ENCODE measurements at places on chromosomes 1 and 21.

DNA sequence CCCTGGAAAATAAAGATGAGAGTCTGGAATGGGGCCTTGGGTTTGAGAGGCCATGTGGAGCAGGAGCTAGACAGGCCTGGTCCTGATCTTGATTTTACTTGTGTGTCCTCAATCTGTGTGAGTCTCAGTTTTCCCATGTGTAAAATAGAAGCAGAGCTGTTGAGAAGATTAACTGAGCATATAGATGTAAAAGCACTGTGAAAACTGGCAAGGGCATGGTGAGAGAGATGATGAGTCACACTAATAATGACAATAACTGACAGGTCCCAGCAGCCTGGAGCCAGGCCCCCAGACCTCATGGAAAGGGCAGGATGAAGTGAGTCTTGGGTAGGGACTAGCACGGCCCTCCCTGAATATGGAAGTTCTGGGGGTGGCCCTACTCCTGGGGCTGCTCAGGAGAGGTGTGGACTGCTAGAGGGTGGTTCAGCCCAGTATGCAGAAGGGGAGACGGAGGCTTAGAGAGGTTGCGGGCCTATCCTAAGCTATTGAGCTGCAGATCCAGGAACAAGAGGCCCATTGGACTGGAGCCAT, 2.8 kb upstream of the AHDC1 start:
- DNase-seq: no peak

- DNase-seq: no peak
These were observed 132.7 kb downstream of the PLPPR4 start for GRCh38 chr1:99397029-99397428.

- DNase-seq: no peak
These were observed 15.0 kb upstream of the F5 start for GRCh38 chr1:169601096-169601881.

DNA sequence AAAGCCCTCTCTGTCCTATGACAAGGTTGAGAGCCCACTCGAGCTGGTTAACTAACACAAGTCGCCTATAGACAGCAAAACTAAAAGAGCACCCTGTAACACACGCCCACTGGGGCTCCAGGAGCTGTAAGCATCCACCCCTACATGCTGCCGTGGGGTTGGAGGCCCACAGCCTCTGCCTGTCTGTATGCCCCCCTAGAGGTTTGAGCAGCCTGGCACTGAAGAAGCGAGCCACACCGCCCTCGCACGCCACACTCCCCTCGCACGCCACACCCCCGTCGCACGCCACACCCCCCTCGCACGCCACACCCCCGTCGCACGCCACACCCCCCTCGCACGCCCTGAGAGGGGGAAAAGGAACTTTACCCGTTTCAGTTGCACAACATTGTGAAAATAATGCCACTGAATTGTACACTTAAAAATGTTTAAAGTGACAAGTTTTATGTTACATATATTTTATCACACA, 13.2 kb upstream of the HMGCL start:
- DNase-seq: peak; percentile 45

- DNase-seq: no peak
These were observed 61.8 kb upstream of the CLDN14 start for GRCh38 chr21:36541721-36542139.

DNA sequence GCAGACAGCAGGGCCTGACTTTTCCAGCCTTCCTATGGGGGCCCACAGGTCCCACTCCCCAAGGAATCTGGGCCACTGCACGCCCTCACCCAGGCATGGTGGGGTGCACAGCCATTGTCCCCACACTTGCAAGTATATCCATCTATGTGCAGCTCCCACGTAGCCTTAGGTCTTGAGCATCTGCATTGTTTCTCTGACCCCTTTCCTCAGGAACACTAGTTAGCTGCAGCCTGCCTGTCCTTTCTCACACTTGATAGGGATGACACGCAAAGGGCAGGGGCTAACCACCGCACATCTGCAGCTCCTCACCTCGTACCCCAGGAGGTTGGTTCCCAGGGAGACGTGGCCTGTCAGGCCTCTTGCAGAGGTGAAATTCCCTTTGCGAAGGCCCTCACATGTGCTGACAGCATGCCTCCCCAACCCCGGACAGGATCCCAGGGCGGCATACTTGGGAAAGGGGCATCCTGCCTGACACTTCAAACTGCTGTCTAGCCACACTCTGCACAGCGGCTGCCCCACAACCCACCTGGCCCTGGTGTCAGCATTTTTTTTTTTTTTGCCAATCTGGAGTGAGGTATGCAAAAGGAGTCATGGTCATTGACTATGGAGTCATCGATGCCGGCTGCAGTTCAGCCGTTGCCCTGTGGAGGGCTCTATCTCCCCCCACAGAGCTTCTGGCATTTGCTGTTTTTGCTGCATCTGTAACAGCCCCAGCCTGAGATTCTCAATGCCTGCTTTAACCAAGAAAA, 5.0 kb downstream of the JMJD4 start:
- peak; percentile 42 for DNase-seq

GRCh38 chr1:14625996-14626395, 27.5 kb downstream of the KAZN start:
- DNase-seq: no peak

DNA sequence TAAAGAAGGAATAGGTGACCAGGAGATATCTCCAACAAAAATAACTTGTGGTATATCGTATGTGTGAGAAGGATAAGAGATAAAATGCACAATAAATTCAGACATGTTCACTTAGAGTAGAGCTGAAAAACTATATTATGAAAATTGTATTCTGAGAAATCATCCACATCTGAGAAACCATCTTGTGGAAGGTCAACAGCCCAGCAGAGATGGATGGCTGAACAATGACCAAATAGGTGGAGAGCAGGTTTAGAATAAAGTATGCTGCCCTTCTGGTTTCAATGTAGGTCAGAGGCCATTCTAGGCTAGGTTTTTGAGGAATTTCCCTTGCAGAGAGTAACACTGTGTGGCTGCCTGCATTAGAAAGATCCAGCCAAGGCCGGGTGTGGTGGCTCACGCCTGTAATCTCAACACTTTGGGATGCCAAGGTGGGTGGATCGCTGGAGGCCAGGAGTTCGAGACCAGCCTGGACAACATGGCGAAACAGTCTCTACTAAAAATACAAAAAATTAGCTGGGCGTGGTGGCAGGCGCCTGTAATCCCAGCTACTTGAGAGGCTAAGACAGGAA, 8.8 kb upstream of the UAP1 start:
- no peak for DNase-seq

GRCh38 chr1:17043676-17044075, 10.2 kb downstream of the SDHB start:
- no peak for DNase-seq

DNA sequence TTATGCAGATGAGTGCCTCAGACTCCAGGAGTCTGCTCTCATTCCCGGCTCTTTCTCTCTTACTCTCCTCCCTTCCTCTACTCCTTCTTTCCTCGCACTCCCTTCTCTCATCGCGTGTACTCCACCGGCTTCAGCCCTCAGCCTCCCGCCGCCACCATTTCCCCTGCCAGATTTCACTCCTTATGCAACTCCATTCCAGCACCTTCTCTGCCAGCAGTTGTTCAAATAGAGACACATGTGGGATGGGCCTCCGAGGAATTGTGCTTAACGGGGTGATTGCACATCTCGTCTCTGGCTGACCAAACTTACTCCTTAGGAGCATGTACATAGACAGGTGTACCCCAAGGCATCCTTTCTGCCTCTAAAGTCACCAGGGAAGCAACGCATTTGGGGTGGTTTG, 2.1 kb downstream of the CNTN2 start:
- no peak for DNase-seq

DNA sequence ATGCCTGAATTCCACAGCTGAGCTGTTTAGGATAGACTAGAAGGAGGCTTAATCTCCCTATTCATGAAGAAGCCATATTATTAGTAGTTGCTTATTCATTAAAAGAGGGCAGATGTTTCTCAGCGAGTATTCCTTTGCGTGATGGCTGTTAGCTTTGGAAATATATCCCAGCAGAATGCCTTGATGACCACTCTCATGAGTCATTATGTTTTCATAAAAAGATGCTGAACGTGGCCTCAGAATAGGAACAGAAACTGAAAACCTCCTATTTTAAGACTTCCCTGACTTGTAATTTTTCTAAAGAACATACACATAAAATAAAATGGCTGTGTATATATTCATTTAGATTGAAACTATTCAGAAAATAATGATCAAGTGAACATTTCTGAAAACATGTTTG, 9.6 kb upstream of the PLA2G4A start:
- DNase-seq: no peak

- DNase-seq: no peak
These were observed 82.3 kb downstream of the ITPKB start for GRCh38 chr1:226656601-226657277.

DNA sequence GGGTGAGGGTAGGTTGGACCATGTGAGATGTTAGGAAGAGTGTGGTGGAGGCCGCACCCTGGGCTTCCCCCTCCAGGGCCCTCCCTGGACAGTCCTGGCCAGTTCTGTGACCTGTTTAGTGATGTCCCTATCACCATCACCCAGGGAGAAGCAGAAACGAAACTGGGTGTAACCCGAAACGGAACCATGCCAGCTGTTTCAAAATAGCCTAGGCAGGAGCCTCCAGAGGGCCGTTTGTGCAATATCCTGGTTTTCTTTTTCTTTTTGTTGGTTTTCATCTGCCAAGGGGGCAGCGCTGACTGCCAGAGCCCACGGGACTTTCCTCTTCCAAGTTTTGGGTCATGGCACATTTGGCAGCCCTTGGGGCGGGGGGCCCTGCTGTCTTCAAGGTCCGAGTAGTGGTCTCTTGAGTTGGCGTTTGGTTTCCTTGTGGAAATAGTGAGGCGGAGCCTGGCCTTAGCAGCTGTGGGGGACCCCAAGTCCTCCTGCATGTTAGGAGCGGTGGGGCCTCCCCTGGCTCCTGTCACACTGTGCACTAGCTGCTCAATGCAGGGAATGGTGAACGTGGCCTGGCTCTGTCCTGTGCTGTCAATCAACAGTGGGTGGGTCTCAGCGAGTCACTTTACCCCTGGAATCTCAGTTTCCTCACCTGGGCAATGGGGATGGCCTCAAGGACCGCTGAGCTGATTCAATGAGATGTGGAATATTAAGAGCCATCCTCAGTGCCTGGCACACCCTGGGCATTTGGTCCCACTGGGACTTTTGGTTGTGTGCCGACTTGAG, 90.7 kb downstream of the ARHGEF10L start:
- DNase-seq: no peak

DNA sequence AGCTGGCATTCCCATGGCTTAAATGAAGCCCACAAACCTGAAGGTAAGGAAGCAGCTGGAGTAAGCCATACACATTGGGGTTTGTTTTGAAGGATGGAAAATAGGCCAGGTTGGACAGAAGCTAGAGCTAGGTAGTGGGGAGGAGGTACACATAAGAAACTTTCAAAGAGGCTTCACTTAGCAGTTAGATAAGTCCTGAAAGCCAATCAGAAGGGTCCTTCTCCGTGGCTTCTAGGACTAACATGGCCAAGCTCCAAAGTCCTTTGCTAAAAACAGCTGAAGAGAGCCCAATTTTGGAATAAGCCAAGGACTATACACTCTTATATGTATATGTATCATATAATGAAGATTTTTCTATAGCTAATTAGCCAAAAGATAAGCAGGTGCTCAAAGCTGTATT, 1.8 kb downstream of the EYA3 start:
- DNase-seq: no peak

GRCh38 chr21:29064850-29065481, 8.5 kb downstream of the CCT8 start:
- DNase-seq: no peak

DNA sequence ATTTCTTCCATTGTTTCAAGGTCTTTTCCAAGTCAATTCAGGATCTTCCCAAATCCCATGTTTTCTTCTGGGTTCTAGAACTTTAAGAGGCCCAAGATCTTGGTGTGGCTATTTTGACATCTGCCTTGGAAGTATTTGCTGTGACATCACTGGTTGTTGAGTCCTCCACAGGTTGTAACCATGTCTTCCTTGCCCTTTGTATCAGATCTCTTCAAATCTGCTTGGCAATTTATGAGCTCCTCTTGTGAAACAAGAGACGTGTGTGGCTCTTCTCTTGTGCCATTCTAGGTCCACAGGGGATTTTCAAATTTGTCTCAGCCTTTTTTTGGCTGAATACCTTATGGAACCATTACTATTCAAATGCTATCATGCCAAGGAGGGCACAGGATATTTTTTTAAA, 60.3 kb upstream of the KCNK2 start:
- no peak for DNase-seq

- DNase-seq: no peak
These were observed 19.5 kb downstream of the PDE9A start for GRCh38 chr21:42672699-42673458.

DNA sequence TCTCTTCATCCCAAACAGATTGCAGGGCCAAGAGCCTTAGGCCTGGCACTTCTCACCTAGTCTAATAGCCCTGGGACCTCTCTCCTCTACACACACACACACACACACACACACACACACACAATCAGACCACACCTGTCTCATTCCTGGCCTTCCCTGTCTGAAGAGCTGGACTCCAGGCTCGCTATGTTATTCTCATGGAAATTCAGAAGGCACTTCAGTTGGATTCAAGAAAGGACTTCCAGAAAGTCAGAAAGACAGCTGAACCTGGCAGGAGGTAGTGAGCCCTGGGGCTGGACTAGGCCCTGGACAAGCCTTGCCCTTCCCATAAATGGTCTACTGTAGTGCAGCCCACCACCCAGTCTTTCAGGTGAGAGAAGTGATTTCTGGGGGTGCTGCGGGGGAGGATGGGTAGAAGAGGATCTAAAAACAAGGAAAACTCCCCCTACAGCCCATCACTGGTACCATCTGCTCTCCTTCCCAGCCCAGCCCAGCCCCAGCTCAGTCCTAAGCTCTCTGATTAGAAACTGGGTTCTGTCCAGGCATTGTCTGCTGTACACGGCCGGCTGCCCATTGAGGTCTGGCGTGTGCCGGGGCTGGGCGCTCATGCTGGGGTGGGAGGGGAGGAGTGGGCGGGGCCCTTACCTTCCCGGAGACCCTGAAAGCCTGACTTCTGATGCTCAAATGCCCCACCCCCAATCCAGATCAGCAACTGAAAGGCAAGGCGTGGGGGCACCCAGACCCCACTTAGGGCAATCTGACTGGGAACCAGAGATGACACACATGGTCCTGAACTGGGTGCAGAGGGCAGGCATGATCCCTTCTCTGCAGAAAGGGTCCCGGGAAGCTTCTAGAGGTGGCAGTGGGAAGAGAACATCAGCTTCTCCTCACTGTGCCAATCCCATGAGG, 2.5 kb downstream of the KIF21B start:
- peak; percentile 27 for DNase-seq

DNA sequence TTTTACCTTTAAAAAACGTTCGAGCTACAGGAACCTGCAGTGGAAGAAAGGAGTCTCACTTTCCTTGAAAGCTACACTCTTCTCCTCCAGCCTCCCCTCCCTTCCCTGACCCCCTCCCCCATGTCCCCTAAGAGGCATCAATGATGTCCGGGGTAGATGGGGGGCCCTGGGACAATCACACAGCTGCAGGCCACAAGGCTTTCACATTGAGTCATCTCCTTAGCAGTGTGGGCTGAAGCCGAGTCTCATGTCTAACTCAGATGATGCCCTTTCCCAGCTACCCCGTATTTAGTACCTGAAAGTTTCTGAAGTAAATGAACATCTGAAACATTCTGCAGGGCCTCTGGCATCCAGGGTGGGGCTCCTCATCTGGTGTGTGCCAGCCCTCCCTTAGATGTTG, 6.3 kb upstream of the GPR25 start:
- DNase-seq: no peak

- DNase-seq: no peak
These were observed 1.9 kb downstream of the PODN start for GRCh38 chr1:53063744-53064515.
